Stimulated activated CD4-positive, alpha-beta T cell treated with anti-CD3 and anti-CD28 coated beads, Interleukin-1b, Interleukin-23, amount 100 ng/mL, for 1 hour (primary cell): ENCODE measurements at places on chromosomes 2 and 18.

- no peak for DNase-seq
These were observed at the start of gene MEIS1 for GRCh38 chr2:66434679-66435548. Gene MEIS1 (plus strand): TSS chr2:66435125. CDS start chr2:66435857, 732 bp downstream.

GRCh38 chr2:165903406-165903805 lies 50.2 kb downstream of the TTC21B start:
- DNase-seq, result no peak

DNA sequence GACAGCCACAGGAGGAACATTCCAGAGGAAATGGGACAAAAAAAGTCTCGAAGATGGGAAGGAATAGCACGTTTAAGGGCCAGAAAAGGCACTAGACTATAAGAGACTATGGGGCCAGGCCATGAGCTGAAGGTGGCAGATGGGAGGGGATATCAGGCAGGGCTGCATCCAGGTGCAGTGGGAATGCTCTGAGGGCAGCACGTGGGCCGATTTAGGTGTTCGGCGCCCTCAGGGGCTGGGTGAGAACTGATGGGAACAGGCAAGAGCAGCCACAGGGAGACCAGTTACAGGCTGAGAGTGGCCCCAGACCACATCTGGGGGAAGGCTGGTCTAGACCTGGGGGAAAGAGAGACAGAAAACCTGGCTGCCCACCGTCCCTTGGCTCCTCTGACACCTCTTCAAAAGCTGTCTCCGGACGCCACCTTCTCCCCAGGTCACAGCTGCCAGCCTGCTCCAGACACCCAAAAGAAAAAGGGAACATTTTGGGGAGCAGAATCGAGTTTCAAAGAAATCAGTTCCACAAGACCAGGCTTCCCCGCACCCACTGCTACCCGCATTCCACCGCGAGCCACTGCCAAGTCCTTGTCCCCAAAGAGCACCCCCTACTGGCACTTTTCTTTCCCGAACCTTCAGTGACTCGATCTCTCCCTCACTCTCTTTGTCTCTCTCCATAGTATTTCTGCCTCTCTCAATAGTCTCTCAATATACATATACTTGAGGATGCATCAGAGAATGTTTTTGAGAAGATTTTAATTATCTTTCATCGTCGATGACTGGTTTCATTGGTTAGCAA lies 190.1 kb upstream of the AGAP1 start:
- DNase-seq, result no peak

DNA sequence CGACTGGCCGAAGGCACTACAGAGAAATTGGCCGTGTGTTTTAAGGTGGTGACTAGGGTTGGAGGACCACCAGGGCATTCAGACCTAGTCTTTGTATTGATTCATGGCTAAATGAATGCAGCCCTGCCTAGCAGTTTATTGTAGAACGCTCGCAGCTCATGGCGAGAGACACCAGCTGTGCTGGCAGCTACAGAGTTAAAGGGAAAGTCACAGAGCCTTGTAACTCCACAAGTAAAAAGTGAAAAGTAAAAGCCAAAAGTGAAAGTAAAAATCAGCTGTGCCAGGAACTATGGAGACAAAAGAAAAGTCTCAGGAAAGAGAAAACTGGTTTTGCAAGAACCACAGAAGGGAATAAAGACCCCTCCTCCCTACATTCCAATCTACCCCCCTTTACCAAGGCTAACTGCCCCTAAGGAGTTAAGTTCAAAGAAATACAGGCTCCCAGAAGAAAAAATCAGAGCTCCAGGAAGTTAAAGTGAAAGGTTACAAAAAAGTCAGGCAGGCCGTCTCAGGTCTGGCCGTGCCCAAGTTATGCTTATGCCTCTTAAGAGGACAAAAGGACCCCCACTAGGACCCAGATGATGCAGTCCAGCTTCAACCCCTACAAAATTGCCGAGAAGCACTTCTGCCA lies 46.4 kb upstream of the SELENOI start:
- no peak for DNase-seq

- no peak for DNase-seq
These were observed 94.1 kb upstream of the THOC1 start for GRCh38 chr18:361941-362310.

DNA sequence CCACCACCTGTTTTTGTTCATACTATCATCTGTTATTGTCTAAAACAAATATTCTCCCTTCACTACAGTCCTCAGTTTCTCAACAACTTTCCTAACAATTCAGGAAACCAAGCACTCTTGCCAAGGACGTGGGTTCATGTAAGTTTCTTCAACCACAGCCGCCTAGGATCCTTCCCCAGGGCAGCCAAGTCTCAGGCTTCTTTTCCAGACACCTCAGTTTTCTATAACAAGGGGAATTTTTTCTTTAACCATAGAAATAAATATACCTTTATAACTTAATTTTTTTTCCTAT lies 39.4 kb upstream of the AGPS start:
- DNase-seq, result no peak

DNA sequence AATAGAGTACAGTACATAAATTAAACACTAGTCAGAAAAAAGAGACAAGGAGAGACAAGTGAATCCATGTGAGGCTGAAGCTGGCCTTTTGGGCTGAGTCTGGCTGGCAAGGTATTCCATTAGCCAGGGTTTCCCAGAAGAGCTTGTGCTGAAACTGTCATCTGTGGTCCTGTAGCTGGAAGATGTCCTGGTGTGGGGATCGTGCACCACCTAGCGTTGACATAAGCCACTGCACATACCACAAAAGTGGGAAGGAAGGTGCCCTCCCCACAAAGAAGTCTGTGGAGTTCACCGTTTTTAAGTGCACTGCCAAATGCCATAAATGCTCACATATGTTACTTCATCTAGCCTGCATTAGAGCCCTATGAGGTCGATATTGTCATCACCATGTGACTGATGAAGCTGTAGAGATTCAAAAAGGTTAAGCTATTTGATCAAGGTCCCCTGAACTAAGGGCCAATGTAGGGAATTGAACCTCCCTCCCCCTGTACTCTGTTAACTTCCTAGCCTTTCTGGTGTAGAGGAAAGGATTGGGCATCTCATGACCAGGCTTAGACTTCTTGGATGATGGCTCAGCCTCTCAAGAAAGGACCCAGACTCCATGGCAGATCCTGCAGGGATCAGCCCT lies 31.9 kb upstream of the GALNT14 start:
- no peak for DNase-seq
